ENCODE measurements at places on chromosomes 7 and 10.
A peak's percentile ranks its signal among the peaks of the same experiment; 100 is the strongest.

- no peak for DNase-seq
These were observed 62.5 kb upstream of the CAPZA2 start for GRCh38 chr7:116799916-116800315.

DNA sequence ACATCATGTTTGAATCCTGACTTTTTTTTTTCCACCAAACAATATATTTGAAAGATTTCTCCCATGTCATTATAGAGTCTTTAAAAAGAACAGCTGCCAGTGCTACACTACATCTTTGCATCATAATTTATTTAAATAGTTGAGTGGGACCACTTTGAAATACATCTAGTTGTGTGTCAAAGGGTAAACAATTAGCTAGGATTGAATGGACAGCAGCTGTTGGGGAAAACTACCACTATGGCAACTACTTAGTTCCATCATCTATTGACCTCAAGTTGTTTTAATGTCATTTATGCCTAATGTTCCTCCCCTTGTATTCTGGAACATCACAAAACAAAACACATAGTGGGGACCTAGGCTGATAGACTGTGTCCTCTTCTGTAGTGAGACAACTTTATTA, 985.1 kb downstream of the SORCS1 start:
- DNase-seq, result no peak

DNA sequence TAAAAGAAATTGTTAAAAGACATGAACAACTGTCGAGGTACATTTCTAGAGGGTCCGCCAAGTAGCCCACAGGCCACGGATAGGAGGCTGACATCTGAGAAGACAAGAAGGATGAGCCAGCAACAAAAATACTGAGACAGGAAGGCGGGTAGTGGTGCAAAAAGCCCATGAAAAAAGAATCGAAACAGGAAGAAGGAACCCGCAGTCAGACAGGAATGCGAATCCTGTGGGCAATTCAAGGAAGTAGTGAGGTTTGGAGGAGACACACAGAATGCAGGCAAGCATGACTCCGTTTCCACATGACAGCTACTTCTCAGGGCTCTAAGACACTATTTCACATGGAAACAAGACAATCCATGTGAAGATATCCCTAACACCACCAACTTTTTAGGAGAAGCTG, 125.2 kb downstream of the DOCK4 start:
- DNase-seq, result no peak

DNA sequence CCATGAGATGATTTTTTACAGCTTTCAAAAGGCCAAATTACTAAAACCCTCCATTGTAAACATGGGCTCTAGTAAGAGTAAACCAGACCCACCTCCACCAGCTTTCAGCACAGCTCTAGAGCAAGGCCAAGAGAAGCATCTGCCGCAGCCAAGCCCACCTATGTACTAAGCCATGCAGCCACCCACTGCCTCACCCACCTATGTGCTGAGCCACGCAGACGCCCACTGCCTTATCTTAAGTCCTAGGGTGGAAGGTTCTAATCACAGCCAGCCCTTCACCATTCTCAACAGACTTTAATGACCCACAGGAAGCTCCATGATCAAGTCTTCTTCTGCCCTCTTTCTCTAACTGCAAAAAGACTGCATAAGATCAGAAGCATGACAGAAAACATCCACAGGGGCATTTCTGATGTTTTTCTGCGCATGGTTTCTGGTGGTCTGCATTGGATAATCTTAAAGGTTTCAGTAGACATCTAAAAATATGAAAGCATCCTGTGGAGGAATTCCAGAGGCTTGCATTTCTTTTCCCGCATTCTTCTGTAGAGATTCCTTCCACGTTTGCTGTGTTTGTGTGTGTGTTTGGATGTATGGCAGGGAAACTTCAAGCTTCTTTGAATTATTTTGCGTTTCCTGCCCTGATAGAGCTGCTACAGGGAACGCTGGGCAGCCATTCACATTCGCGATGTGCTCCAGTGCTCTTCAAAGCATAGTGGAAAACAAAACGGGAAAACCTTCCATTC, 286.1 kb upstream of the KLF6 start:
- no peak for DNase-seq

DNA sequence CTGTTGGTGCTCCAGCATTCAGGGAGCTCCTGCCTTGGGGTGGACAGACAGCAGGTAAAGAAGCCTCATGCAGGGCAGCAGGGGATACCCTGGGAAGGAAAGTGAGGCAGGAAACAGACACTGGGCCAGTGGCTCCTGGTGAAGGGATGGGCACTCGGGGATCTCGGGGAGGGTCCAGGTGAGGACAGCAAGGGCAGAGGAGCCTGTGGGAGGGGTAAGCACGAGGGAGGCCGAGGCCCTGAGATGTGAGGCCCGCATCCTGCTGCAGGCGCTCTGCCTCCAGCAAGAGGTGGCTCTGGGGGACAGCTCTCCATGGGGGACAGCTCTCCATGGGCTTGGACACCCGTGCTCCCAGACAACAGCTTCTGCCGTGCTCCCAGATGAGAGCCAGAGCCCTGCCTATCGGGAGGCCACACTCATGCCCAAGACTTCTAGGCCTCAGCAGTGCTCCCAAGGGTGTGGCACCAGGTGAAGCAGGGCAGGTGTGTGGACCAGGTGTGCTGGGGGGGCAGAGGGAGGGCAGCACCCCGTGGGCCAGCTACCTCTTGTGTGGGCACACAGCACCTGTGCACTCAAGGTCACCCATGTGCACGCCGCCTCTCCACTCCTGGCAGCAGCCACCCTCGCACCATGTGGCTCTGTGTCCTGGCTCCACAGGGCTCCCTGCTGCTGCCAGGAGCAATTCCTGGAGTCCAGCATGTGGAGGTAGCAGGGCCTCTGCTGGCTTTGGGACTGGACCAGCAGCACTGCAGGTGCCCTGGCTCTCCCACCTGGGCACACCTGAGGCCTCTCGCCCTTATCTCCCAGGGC, 93.6 kb upstream of the INSIG1 start:
- DNase-seq, result no peak

DNA sequence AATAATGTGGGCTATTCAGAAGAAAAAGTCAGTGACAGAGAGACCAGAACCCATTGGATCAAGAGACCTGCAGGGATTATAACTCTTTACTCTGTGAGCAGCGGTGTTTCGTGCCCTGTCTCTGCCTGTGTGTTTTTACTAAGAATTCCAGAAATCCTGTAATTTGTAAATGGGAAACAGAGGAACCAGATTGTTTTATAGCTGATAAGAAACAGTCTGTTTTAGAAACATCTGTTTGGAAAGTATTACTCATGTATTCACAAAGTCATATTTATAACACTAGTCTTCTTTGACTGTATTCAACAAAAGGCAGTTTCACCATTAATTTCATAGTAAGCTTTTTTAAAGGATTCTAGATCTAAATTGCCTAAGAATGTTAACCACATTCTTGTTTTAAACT, 30.0 kb upstream of the VDAC2 start:
- no peak for DNase-seq

- DNase-seq, result no peak
These were observed 18.2 kb upstream of the TMEM248 start for GRCh38 chr7:66902844-66903180.

DNA sequence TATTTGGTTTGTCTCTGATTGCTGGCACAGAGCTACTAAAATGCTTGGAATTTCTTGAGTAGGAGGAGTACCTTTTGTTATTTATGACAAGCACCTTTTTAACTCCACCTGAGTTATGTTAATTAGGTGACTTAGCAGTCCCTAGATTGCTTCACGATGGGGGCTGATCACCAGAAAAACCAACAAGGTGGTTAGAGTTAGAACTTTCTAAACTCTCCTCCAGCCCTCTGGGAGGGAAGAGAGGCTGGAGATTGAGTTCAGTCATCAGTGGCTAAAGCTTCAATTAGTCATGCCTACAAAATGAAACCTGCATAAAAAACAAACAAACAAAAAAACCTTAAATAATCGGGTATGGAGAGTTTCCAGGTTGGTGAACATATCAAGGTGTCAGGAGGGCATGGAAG, 23.6 kb upstream of the ING3 start:
- DNase-seq, result no peak

DNA sequence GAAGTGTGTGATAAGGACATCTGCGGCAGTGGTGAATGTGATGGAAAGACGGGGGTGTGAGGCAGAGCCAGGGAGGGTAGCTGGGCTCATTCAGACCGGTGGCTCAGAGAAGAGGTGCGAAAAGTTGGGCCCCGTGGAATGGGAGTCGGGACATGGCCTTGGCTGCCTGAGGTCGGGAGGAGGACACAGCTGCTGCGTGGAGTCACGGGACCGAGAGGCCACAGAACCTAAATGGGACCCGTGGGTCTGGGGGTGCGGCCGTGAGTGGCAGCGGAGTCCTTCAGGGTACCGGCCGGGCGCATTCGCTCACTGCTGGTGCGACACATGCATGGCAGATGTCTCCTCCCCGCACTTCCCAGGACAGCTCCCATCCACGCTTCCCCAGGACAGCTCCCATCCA, 22.9 kb upstream of the LARP4B start:
- no peak for DNase-seq

- no peak for DNase-seq
These were observed 118.2 kb downstream of the PRPF18 start for GRCh38 chr10:13704964-13705363.

DNA sequence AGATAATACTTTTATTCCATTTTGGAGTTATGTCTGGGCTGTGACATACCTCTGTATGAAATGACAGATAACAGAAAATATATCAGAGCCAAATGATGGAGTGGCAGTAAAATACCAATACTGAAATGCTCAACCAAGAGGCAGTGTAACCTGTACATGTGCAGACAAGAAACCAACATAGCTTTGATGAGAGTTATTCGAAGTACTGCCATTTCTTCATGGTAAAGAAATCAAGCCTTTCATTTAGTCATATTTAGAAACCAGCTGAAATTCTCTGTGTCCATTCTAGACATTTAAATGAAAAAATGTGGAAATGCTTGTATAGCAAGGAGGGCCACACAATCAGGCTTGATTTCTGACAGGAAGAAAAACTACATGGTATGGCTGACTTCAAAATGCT, 127.1 kb upstream of the PTPRZ1 start:
- DNase-seq, result no peak

DNA sequence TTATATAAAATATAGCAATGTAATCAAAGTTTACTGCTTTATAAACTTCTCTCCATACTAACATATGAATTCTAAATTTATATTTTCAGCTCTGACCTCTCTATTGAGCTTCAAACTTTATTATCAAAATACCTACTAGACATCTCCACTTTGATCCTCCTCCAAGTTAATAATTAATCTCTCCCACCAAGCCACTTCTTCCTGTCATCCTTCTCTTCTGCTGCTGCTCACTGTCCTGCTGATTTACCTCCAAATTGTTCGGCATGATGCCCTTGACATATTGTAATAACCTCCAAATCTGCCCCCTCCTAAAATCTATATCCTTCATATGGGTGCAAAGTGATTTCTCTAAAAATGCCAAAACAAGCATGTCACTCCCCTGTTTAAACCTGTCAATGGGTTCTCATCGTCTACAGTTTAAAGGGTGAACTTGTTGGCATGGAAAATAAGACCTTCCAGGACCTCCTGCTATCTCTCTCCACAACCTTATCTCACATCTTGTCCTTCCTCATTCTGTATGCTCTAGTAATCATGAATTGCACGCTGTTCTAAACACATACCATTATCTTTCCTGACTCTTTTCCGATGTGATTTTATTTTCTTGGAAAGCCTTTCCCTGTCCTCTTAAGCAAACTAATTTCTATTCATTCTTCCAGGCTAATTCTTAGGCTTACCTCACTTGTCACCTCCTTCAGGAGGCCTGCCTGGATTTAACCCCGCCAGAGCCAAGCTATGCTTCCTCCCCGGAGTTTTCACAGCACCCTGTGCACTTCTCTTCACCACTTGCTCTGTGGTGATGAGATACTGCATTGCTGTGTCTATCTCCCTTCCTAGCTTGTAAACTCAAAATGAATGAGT, 52.1 kb upstream of the STK17A start:
- no peak for DNase-seq

- peak; percentile 15 for DNase-seq
These were observed 472 bp downstream of the SFRP4 start for GRCh38 chr7:37916017-37916672.

DNA sequence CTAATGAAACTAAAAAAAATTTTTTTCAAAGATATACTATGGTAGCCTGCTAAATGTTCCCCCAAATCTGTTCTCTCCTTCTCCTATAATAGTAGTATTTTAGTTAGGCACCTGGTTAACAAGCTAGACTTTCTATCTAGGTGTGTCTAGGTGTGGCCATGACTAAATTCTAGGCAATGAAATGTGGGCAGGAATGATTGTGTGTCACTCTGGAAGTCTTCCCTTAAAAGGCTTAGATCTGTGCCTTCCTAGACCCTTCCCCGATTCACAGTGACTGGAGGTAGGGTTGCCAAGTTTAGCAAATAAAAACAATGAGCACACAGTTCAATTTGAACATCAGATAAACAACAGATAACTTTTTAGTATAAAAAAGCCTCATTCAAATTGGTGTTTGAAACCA, 8.3 kb upstream of the ARHGAP21 start:
- no peak for DNase-seq

DNA sequence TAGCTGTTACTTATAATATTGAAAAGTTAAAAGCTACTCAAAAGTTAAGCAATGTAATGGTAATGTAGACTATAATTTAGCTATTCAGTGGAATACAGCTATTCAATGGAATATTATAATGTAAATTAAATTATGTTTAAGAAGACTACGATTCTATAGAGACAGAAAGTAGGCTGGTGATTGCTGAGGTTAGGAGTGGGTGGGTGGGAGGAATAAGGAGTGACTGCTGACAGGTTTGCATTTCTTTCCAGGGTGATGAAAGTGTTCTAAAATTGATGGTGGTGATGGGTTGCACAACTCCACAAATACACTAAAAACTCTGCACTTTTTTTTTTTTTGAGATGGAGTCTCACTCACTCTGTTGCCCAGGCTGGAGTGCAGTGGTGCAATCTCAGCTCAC, 21.4 kb downstream of the DENND2A start:
- no peak for DNase-seq

DNA sequence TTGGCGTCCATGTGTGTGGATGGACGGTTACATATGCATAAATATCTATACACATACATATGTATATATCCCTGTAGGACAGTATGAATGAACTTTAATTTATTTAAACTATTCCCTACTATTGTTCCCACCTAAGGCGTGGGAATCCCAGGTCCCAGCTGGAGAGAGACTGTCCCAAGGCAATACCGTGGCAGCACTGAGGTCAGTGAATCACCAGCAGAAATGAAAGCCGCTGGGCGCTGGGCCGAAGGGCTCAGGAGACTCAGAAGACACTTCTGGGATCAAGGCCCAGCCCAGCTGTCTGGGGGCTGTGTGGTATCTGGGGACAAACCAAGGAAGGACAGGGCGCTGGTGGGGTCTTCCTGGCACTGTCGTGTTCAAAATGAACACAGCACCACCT, 49.6 kb upstream of the MYL10 start:
- DNase-seq, result no peak

- no peak for DNase-seq
These were observed 152.6 kb downstream of the BMPER start for GRCh38 chr7:34057956-34058355.

GRCh38 chr7:90625051-90625450, 28.9 kb downstream of the CDK14 start:
- DNase-seq, result no peak

- no peak for DNase-seq
These were observed 182.0 kb downstream of the REEP3 start for GRCh38 chr10:63703113-63703670.
